ENCODE measurements at places on chromosomes 12 and 14. TPM values are rescaled to one million over a fixed set of nuclear protein-coding genes. Genes with fewer than 3 reads are reported as not detected.

DNA sequence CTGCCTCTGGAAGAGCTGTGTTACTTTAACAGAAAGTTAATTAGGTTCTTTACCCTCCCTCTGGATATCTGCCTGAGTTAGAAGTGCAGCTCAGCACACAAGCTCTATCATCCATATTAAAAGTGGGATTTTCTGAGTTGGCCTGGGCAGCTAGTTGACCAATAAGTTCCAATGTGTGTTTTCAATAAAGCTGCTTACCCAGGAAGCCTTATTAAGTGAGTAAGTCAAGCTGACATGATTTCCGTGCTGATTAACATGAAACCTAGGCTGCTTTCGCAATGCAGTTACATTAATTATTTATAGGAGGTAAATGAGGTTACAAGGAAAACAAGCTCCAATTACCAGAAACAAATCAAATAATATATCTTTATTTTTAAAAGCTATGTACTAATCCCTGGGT lies 4.8 kb downstream of the NEUROD4 start:
- DNase-seq = no peak

DNA sequence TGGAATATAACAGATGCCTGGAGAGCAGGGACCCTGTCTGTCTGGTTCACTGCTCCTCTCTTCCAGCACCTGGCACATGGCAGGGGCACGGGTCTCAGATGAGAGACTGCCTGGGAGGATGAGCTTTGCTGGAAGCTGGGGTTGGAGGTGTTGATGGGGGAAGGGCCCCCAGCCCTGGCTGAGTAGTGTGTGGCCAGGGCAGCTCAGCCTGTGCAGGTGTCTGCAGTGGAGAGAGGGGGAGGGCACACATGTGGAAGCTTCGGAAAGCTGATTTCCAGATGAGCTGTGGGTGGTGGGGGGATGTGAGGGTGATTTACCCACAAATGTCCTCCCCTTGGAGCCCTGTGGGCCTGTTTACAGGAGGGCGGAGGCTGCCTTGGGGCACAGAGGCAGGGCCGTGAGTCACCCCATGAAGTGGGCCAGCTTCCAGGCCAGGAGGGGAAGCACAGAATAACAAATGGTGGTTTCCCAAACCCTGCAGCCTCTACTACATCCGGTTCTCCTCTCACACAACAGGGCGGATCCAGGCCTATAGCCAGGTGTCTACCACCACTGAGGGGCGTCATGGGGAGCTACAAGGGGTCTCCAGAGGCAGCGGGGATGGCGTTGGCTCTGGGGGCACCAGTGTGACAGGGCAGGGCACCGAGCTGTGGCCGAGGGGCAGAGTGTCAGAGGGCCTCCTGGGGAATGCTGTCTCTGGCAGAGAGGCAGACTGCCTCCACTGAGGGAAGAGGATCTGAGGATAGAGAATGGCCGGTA lies 11.0 kb downstream of the KRT7 start:
- DNase-seq = peak; percentile 24

- no peak for DNase-seq
These were observed 128.5 kb upstream of the ATF1 start for GRCh38 chr12:50635364-50635763.

GRCh38 chr14:38561657-38562056 lies 305.8 kb upstream of the CLEC14A start:
- no peak for DNase-seq

GRCh38 chr14:23582906-23583760 lies 4.5 kb upstream of the JPH4 start:
- DNase-seq = no peak

- DNase-seq = no peak
These were observed 24.3 kb downstream of the ANAPC7 start for GRCh38 chr12:110379197-110379596.

GRCh38 chr12:71214511-71215285 lies 56.9 kb upstream of the TSPAN8 start:
- DNase-seq = no peak

GRCh38 chr14:64119500-64119899 lies 174.7 kb downstream of the ESR2 start:
- no peak for DNase-seq

DNA sequence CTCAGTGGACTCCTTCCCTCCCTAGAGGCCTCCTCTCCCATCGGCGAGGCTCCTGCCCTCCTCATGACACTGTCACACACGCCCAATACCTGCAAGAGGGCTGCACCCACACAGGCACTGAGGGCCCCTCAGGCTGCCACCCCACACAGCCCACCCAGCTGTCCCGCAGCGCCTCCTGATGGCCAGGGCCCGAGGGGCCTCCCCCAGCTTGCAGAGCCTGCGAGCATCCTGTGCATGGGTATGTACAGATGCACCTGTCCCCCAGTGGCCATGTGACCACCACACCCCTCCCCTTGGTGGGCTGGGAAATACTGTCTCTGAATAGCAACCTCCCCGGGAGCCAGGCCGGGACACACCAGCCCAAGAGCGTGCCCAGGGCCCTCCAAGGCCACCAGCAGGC lies 19.0 kb upstream of the NUDT14 start:
- no peak for DNase-seq

DNA sequence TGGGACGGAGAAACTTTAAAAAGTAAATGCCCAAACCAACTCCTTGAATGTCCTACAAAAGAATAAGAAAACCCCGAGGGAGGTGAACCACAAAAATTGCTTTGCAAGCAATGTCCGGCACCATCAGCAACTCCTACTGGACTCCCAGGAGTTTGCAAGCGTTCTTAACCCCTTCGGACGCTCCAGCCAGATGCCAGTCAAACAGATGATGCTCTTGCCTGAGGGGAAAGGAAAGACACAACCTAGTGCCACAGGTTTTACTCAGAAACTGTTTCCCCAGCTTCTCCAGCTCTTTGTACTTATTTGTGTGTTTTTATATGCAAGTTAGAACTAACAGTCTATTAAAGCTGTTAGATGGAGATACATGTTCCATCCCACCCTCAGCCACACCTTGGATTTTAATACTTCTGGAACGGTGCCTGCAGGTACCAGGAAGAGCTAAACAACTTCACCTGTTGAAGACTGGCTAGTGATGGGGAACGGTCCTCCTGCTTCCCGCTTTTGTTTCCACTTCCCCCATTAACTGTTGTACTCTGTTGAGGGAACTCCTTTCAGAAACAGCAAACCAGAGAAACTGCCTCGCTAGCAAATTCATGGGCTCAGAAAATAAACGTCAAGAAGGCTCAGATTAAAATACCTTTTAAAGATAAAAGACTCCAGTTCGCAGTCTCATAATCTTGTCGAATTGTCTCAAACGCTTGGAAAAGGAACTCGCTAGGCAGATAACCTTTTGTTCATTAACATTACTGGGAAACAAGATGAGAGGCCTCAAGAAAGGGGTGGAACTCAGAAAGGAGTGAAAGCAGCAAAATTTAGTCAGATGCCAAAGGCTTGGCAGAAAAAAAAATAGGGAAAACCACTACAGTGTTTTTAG lies 1.1 kb upstream of the FERMT2 start:
- peak; percentile 63 for DNase-seq

DNA sequence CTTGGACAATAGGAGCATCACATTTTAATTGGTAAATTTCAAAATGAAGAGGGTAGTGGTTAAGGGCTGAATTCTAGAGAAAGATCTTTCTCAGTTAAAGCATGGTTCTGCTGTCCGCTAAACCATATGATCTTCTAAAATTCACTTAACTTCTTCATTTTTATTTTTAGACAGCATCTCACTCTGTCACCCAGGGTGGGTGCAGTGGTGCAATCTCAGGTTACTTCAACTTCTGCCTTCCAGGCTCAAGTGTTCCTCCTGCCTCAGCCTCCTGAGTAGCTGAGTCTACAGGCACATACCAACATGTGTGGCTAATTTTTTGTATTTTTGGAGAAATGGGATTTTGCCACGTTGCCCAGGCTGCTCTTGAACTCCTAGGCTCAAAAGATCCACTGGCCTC lies 226.7 kb upstream of the ABCD2 start:
- no peak for DNase-seq

GRCh38 chr12:52082988-52083637 lies 3.6 kb downstream of the SMIM41 start:
- no peak for DNase-seq

- DNase-seq = peak; percentile 93
These were observed 485.1 kb downstream of the ZFP36L1 start for GRCh38 chr14:68307790-68308168.

GRCh38 chr14:102095231-102095870 lies 8.5 kb upstream of the HSP90AA1 start:
- no peak for DNase-seq

DNA sequence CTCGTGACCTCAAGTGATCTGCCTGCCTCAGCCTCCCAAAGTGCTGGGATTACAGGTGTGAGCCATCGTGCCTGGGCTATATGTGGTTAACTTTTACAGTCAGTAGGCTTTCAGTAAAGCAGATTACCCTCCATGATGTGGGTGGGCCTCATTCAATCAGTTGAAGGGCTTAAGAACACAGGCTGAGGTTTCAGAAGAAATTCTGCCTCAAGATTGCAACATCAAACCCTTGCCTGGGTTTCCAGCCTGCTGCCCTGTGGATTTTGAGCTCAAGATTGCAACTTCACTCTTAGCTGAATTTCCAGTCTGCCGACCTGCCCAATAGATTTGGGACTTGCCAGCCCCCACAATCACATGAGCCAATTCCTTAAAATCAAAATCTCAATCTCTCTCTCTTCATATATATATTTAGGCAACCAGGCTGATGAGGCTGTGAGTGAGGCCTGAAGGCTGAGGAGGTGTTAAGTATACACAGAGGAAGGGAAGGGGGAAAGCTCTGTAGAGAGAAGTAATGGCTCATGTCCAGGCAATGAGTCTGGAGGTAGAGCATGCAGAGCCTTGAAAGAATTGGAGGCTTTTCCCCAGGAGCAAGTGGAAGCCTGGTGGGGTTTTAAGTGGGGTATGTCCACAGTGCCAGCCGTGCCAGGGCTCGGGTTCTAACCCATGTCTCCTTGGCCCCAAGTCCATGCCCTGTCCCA lies 33.3 kb upstream of the ACTN1 start:
- no peak for DNase-seq

GRCh38 chr12:24780697-24781368 lies 168.1 kb downstream of the BCAT1 start:
- DNase-seq = peak; percentile 84

DNA sequence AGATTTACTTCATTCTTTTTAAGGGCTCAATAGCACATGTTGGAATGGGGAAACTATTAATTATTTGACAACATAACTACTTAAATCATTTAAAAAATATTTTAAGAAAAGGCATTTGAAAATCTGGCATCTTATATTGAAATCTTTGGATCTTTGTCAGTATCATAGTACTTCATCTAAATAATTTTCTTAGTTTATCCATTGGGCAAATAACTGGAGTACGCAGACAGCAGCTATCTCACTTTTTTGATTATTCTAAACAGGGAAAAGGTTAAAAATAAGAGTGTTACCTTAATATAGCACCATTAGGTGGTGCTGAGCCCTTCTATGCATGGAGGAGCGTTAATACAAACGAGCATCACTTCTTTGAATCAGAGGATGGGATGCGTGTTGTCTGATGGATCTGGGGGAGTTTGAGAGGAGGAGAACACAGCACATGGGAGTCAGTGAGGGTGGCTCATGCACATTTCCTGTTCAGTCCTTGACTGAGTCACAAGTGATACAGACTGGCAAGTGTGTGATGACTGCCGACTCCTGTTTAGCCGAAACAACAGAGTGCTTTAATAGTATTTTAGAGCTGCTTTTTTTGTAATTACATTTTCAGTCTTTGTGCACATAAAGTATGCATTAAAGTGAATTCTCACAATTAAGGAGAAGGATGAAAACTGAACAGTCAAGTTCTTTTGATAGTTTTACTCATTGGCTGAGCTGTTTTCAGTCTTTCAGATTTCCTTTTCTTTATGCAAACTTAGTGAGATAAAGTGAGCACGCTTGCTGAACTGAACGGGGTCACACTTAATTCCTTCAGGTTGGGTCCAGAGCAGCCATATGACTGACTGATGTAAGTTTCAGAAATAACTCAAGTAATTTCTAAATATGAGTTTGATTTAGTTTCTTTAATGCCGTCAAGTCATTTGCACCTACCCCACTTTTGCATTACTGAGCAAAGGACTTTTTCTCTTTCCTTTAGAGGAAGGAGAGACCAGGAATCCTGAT lies 92.7 kb downstream of the DIP2B start:
- DNase-seq = no peak

DNA sequence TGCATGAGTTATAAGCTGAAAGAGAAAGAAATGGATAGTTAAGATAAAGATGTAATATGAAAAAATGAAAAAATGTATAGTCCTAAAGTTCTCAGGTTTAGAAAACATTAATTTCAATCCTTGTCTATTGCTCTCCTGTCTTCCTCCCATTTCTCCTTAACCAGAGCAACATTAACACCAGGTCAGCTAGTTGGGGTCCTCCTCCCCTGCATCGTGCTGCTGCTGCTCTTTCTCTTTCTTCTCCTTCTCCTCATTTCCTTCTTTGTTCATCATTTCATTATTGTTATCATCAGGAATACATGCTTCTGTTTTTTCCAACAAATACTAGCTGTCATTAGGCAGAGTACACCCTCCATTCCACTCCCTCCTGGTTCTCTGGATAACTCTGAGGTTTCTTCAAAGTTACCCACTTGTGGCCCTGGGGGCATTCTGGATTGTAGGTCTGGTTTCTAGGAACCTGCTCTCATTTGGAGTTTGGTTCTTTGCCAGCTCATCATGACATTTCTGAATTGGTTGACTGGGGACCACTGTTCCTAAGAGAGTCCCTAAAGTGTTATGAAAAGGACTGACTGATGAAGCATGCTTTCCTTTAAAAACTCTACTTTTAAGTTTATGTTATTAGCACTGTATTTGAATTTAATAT lies 17.0 kb downstream of the ACSS3 start:
- DNase-seq = no peak

GRCh38 chr14:92273166-92273565 lies 49.8 kb upstream of the SLC24A4 start:
- DNase-seq = no peak

- DNase-seq = no peak
These were observed 168.0 kb upstream of the ARID2 start for GRCh38 chr12:45561488-45561887.

DNA sequence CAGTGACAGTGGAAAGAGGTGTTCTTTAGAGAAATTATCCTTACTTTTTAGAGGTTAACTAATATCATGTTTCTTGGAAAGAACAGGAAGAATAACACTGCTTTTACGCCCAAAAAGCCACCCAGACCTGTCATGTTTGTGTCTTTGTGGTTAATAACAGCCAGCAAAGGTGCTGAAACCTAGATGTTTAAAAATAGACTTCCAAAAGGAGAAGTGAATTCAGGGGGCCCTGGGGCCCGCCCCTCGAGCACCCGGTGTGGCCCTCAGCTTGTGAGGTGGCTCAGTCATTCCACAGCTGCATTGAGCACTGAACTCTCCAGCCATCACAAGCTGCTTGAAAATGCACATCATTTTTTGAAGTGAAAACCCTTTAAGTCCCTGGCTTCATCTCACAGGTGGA lies 20.8 kb upstream of the AMN start:
- no peak for DNase-seq

FAM181A gene
- total RNA-seq = not detected

CLEC4C gene
- total RNA-seq = 0.30 TPM

TEX52 gene
- not detected for total RNA-seq

ALX1 gene
- total RNA-seq = 0.30 TPM

HDAC7 gene
- total RNA-seq = 27.1 TPM

FGD4 gene
- total RNA-seq = 21.9 TPM

CAPZA3 gene
- total RNA-seq = not detected

HSPB8 gene
- 26.8 TPM for total RNA-seq

P2RX2 gene
- not detected for total RNA-seq

DDN gene
- 0.69 TPM for total RNA-seq

CCDC196 gene
- total RNA-seq = not detected

MSI1 gene
- 0.99 TPM for total RNA-seq

SLC25A47 gene
- not detected for total RNA-seq

L2HGDH gene
- 7.3 TPM for total RNA-seq

RDH5 gene
- 11.7 TPM for total RNA-seq
